CD4-positive, alpha-beta T cell treated with Interleukin-4 for 4 hours (primary cell): ENCODE measurements at places on chromosomes 7 and 10.

DNA sequence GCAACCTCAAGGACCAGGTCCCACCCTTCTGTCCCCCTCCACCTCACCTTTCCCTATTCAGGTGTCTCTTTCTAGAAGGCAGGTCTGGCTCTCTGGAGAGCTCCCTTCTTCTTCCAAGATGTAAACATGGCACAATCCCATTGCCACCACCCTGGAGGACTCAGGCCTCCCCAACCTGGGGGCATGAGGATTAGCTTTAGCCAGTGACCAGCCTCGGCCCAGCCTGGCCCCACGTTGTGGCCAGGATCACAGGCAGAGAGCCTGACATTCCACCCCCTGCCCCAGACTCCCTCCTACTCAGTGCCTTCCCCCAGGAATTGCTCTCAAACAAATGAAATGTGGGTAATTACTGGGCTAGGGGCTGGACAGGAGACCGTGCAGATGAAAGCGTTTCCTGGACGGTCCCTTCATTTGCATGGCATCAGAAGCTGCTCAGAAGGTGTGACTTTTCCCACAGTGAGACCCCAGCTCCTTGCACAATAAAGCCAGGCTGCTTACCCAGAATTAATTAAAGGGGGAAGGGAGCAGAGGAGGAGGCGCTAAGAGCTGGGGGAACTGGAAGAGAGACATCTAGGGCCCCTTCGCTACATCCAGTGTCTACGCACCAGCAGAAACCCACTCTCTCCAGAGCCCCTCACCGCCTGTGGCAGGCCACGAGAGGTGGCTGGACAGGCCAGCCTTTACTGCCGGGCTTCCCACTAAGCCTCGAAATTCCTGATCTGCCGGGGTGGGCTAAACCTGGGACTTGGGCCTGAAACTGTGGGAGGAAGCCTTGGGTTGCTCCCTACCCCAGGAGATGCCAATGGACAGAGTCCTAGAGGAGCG lies 7.7 kb downstream of the FGF8 start:
- no peak for DNase-seq

DNA sequence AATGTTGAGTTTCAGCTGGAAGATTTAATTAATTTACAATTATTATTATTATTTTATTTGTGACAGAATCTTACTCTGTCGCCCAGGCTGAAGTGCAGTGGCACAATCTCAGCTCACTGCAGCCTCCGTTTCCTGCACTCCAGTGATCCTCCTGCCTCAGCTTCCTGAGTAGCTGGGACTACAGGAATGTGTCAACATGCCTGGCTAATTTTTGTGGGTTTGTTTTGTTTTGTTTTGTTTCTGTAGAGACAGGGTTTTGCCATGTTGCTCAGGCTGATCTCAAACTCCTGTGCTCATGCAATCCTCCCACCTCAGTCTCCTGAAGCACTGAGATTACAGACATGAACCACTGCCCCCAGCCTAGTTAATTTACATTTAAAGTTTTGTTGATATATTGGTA lies 93.8 kb upstream of the MEOX2 start:
- no peak for DNase-seq

DNA sequence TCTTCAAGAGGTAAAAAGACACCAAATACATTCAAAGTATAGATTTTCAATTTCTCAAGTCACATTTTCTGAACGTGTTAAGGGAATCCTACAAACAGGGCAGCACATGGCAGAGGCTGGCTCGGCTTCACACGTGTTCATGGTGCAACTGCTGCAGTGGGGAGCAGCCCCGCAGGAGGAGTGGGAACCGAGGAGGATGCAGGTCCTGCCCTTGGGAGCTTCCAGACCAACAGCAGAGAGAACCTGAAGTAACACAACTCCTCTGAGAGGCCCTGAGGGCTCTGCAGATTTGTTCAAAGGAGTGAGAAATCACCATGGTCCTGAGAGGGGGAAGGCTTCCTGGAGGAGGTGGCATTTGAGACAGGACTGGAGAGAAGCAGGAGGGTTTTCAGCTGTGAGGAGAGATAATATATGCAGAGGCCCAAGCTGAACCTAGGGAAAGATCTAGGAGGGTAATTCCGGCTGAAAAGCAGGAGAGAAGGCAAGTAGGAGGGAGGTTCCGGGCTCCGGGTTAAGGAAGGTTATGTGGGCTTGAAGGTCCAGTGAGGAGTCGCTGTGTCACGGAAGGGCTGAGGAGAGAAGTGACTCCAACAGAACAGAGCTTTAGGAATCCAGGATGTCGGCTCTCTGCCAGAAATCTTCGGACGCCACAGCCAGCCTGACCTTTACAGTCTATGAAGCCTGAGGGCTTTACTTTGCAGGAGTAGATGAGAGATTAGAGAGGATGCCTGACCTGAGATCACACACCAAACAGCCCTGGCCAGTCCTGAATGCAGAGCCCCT lies 77.5 kb downstream of the GPR26 start:
- DNase-seq = no peak

- no peak for DNase-seq
These were observed 68.3 kb upstream of the DNAJB6 start for GRCh38 chr7:157268540-157268939.

- no peak for DNase-seq
These were observed 277.2 kb upstream of the TCERG1L start for GRCh38 chr10:131588704-131589220.

DNA sequence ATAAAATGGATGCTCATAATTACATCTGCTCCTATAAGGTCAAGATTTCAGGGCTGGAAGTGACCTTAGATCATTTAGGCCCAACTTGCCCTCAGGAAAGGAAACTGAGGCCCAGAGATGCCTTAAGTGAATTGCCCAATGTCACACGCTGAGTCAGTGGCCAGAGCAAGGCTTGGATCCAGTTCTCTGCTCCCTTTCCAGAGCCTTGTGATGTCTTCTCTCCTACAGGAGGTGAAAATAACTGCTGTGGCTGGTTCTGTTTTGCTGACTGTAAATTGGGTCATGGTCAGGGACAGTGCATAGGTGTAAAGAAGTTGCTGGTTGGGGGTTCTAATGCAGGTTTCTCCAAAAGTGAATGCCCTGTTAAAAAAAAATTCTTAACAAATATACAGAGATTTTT lies 91.3 kb downstream of the TCF7L2 start:
- no peak for DNase-seq

DNA sequence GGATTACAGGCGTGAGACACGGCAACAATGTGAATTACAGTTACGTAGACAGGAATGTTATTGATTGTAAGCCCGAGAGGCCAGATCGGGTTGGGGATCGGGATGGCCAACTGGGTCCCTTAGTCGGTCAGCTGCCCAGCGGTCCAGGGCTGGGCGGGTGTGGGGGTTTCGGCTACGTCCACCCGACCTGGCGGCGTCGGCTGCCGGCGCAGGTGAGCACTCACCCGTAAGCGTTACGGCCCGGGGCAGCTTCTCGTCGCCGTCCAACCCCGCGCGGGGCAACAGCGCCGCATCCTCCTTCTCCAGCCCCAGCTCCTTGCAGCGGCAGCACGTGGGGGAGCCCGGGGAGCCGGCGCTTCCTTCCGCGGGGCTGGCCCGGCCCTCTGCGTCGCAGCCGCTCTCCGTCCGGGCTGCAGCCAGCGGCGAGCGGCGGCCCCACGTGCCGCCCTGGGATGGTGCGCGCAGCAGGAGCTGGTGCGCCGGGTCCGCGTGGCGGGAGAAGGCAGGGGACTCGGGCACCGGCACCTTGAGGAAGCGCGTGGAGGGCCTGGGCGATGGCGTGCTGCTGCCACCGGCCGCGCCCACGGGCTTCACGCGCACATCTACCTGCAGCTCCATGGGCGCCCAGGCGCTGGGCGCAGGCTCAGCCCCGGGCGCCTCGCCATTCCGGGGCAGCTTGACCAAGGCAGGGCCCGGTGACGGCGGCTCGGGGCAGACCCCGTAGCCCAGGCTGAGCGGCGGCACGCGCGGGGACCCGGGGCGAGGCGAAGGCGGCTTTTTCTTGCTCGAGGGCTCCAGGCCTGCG lies 609 bp downstream of the KLRG2 start:
- DNase-seq = no peak

GRCh38 chr10:96168546-96168945 lies 38.4 kb downstream of the ZNF518A start:
- DNase-seq = no peak

DNA sequence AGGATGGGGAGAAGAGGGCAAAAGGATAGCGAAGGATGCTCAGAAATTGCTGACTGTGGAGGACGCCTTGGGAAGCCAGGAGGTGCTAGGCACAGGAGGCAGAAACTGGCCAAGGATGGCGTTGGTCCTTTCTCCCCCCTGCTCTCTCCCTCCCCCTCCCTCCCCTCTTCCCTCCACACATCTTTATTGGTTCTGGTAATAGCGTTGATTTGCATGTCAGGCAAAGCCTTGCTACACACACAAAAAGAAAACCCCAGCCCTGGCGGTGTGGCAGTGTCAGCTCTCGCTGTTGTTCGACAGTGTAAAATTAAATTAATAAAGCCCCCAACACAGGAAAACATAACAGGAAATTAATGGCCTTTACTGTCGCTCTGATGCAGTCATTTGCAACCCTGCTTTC lies 47.2 kb downstream of the PAX2 start:
- no peak for DNase-seq

GRCh38 chr10:122551450-122551849 lies 9.1 kb upstream of the DMBT1 start:
- peak; percentile 44 for DNase-seq

DNA sequence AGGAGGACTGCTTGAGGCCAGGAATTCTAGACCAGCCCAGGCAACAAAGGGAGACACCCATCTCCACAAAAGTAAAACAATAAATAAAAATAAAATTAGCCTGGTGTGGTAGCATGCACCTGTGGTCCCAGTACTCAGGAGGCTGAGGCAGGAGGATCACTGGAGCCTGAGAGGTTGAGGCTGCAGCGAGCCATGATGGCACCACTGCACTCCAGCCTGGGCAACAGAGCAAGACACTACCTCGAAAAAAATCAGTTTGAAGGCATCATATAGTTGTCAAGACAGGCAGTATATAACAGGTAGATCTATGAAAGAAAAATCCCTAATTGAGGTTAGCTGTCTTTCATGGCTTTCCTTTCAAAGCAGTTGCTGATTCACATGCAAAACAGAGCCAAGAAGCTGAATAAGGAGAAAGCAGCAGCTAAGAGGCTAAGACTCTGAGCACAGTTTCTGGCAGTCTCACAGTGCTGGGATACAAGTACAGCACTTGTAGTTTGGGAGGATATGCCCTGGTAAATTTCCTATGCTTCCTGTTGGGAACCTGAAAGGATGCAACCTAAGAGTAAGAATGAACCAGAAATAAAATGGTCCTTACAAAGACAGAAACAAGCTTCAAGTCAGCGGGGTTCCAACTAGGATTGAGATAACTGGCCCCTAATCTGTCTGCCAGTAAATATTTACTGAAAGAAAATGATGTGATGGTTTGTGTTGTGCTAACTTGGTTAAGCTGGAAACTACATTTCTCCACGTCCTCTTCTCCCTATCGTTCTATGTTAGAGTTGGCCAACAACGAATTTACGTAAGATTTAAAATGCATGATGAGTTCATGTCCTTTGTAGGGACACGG lies 368.5 kb upstream of the HPS1 start:
- no peak for DNase-seq

DNA sequence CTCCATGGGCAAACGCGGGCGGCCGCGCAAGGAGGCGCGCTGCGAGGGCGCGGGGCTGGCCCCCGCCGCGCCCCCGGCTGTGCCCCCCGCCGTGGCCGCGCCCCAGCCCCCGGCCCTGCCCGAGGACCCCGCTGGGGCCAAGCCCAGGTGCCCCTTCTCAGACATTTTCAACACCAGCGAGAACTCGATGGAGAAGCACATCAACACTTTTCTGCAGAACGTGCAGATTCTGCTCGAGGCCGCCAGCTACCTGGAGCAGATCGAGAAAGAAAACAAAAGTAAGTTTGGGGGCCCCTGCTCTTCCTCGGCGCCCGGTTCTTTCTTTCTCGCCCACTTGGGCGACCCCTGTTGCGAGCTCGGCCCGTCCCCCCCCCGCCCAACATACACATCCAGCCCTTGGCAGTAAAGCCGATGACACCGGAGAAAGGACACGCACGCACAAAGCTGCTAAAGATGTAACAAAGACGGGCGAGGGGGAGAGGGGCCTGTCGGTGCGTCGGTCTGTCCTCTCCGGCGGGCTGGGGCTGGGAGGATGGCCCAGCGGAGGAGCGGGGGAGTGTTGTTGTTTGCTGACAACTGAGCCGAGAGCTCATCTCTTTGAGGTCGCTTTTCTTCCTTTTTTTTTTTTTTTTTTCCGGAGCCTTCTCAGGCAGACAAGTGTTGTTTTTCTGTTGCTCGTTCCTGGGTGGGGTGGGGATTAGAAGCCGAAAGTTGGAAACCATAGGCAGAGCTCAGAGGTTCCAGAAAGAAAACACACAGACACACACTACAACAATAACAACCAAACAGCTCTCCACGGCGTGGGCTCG lies 604 bp downstream of the MXI1 start:
- DNase-seq = peak; percentile 49

- no peak for DNase-seq
These were observed 5.6 kb downstream of the BAG3 start for GRCh38 chr10:119656760-119657159.

GRCh38 chr7:150740053-150740452 lies 2.8 kb downstream of the GIMAP5 start:
- peak; percentile 51 for DNase-seq

DNA sequence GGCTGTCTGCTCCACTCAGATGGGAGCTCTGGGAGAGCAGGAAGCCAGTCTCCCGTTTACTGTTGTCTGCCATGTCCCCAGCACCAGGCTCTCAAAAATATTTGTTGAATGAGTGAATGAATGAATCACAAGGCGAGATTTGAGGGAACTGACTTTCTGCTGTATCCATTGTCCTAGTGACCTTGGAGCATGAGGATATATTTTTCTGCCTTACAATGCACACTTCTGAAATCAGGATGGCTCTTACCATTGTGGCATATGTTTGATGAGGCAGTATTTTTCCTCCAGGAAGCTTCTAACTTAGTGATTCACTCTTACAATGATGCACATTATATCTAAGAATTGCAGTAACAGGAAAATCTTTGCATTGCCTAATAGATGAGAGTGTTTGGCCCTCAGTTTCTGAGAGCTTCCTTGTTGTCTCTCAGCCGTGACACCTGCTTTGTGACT lies 136.4 kb downstream of the RPS24 start:
- no peak for DNase-seq
